Spleen (tissue), 13 donors: ENCODE measurements at places on chromosomes 6 and 20.

DNA sequence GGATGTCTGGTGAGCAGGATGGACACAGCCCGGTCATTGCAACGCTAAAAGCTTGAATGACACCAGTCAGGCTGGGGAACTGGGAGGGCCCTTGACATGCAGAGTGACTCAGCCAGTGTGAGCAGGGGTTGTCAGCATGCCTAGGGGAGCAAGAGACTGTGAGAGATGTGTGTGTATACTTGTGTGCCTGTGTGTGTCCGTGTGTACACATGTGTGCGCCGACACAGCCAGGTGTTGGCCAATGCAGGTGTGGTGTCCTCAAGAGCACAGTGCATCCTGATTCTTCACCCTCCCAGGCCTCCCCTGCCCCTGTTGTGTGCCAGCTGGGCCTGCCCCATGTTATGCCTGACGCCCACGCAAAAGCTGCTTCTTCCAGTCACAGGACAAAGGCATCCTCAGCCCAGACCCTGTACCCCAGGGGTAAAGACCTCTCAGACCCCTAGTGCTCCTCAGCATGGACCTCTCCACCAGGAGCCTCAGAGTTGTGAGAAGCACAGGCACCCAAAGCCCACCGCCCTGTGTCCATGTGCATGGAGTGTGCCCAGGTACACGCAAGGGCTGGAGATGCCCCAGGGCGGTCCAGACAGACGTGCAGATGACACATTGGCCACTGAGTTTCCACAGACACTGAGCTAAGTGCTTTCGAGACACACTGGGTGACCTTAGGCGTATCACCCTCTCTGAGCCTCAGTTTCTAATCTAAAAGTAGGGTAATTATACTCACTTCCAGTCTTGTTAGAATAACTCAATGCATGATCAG lies 16.6 kb downstream of the NRSN2 start:
- DNase-seq: no peak

DNA sequence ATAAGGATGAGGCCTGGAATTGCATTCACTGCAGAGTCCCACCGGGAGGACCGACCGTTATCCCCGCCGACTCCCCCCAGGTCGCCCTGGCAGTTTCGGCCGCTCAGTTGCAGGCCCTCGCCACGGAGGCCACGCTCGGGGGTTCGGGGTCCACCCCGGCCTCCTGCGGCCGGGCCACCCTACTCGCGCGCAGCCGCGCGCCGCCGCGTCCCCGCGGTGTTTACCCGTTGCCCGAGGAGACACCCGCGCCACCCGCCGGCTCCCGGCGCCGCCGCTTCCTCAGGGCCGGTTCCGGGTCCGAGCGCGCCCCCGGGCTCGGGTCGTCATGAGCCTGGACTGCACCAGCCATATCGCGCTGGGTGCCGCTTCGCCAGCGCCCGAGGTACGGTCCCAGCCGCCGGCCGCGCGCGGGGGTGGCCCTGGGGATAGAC lies at the start of gene CCDC170:
CCDC170 (plus strand) TSS at position 214 of the 431 bp plus-strand sequence; CDS start at position 326, 112 bp downstream.
- DNase-seq: peak; percentile 87

GRCh38 chr20:11772226-11772730 lies 145.4 kb upstream of the BTBD3 start:
- no peak for DNase-seq

- no peak for DNase-seq
Observed at GRCh38 chr6:139173172-139173571, 38.3 kb downstream of the HECA start.

- no peak for DNase-seq
Observed at GRCh38 chr6:123806561-123806960, 2.9 kb downstream of the NKAIN2 start.

DNA sequence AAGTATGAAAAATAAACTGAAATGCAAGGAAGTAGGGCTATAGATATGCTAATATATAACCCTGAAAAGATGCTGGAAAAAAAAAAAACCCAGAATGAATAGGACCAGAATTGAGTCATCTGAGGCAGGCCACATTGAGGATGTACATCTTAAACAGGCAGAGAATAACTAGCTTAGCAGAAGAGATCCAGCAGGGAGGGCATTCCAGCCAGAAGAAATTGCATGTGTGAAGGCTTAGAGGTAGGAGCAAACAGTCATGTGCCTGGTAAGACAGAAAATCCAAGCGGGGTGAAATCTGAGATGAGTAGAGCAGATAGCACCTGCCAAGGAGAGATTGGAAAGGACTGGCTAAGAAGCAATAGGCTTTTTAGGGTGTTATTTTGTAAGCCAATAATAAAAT lies 2.6 kb downstream of the COL19A1 start:
- no peak for DNase-seq

GRCh38 chr20:62511915-62512610 lies 36.3 kb upstream of the GATA5 start:
- no peak for DNase-seq

- DNase-seq: no peak
Observed at GRCh38 chr20:50744143-50744792, 12.9 kb downstream of the PARD6B start.

DNA sequence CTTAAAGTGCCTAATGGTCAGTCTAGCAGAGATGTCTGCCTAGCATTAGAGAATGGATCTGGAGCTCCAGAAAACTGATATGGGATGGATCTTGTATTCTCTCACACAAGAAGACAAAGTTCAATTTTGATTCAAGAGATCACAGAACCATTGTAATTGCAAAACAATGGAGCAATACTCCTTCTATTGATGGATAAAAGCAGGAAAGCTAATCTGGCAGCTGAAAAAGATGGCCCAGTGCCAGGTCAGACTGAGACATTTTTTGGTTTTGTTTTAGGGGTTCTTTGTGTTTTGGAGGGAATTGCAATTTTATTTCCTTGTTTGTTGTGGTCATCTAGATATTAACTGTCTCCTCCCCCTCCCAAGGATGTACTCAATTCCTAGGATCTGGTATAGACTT lies 14.6 kb upstream of the ZNF133 start:
- no peak for DNase-seq

GRCh38 chr6:87907521-87907920 lies 140.1 kb upstream of the SPACA1 start:
- no peak for DNase-seq

DNA sequence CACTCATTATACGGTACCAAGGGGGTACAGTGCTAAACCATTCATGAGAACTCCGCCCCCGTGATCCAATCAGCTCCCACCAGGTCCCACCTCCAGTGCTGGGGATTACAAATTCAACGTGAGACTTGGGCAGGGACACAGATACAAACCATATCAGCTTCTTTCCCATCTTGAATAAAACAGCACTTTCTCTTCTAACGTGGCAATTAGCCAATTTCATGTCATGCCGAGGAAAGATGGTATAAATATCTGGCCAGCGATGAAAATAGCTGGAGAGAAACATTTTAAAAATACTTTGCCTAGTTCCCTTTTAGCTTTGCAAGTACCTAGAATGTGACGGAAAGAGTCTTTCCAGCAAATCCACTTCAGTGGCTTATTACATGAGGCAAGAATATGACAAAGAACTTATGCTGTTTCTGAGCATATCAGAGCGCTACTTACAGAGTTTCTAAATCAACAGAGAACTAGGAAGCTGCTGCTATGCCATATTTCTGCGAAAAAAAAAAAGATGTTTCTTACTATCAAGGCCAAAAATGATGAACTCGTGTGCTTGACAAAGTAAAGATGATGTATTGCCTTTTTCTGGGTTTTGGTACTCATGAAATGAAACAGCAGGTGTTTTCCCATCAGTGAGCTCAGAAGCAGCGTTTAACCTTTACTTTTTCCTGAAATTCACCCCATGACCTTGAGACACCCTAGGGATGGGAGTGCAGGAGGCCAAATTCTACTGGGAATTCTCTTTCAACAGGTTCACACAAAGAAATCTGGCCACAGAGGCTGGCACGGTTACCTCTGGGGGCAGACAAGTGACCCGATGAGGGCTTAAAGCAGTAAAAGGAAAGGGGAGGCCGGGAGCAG lies 37.9 kb downstream of the AGPAT4 start:
- no peak for DNase-seq

- DNase-seq: no peak
Observed at GRCh38 chr6:52984247-52984646, 10.8 kb downstream of the GSTA4 start.

GRCh38 chr6:163260111-163260895 lies 154.2 kb upstream of the QKI start:
- DNase-seq: no peak

DNA sequence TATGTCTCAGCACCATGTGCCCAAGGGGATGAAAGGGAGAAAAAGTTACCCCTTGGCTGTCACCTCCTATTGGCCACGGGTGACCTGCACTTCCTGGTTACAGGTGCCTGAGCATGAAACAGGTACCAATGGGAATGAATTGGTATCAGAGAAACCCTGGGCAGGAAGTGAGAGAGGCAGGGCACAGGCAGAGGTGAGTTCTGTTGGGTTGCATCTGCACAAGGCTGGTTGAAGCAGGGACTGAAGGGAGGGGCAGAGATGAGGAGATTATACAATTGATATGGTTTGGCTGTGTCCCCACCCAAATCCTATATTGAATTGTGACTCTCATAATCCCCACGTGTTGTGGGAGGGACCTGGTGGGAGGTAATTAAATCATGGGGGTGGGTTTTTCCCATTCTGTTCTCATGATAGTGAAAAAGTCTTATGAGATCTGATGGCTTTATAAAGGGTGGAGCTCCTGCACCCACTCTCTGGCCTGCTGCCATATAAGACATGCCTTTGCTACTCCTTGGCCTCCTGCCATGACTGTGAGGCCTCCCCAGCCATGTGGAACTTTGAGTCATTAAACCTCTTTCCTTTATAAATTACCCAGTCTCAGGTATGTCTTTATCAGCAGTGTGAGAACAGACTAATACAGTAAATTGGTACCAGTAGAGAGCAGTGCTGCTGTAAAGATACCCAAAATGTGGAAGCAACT lies 291.8 kb downstream of the LRFN2 start:
- DNase-seq: no peak

- DNase-seq: no peak
Observed at GRCh38 chr20:41537865-41538264, 80.3 kb downstream of the CHD6 start.

DNA sequence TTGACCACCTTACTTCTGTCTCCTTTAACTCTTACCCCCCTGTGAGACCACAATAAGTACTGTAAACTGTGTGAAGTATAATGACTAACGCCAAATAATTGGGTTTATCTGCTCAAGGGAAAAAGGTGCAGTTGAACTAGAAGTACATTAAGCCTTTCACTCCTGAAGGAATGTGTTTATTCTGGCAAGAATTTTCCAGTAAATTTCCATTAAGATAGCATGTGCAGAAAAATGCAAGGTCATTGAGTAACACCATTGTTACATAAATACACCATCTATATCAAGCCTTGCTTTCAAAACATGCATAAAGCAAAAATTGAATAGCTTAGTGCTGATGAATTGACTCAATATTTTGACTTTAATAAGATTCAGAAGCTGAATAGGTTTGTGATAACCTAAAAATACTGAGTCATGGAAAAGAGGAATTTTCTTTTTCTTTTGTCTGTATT lies 65.4 kb downstream of the ARHGAP18 start:
- DNase-seq: no peak

GRCh38 chr20:45552456-45552855 lies 5.3 kb upstream of the EPPIN start:
- DNase-seq: no peak

DNA sequence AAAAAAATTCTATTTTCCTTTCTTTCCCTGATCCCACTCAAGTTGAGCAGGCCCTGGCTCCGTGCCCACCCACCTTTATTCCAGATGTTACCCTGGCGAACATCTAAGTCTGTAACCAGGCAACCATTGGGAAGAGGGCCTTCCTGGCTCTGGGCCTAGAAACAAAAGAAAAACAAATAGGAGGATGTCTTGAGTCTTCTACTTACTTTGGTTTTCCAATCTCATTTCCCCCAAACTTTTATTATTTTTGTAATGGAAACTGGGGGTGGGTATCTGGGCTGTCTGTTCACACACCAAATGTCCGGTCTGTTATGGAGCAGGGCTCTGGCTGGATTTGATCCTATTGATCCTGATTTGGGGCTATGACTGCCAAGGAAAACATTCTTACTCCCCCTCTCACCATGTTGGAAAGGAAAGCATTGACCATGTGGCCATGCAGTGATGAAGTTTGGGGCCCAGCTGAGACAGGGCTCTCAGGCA lies 744.1 kb downstream of the DHX35 start:
- no peak for DNase-seq
